ENCODE measurements at places on chromosomes 7 and 10.

DNA sequence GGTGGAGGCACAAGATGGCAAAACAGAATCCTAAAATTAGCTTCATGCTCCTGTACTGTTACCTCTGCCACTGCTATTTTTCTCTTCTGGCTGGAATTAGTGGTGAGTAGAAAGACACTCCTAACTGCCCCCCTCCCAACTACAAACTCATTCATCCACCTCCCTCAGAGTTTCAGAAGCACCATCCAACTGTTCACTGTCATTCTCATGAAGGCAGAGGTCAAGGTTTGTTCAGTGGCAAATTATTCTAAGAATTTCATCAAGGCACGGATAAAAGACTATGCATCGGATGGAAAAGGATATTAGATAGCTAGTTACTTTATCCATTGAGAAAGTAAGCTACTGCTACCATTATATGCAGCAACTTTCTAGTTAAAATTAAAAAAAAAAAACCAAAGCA is 59.7 kb downstream of the LRGUK start:
- DNase-seq = no peak

DNA sequence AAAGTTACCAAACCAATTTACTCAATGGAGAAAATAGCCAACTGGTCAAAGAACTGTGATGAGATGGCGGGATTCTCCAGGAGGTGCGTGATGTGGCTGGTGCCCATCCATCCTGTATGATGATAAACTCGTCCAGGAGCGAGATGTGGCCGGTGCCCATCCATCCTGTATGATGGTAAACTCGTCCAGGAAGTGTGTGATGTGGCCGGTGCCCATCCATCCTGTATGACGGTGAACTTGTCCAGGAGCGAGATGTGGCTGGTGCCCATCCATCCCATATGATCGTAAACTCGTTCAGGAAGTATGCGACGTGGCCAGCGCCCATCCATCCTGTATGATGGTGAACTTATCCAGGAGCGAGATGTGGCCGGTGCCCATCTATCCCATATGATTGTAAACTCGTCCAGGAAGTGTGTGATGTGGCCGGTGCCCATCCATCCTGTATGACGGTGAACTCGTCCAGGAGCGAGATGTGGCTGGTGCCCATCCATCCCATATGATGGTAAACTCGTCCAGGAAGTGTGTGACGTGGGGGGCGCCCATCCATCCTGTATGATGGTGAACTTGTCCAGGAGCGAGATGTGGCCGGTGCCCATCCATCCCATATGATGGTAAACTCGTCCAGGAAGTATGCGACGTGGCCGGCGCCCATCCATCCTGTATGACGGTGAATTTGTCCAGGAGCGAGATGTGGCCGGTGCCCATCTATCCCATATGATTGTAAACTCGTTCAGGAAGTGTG is 496.2 kb downstream of the DNAJB6 start:
- DNase-seq = no peak

DNA sequence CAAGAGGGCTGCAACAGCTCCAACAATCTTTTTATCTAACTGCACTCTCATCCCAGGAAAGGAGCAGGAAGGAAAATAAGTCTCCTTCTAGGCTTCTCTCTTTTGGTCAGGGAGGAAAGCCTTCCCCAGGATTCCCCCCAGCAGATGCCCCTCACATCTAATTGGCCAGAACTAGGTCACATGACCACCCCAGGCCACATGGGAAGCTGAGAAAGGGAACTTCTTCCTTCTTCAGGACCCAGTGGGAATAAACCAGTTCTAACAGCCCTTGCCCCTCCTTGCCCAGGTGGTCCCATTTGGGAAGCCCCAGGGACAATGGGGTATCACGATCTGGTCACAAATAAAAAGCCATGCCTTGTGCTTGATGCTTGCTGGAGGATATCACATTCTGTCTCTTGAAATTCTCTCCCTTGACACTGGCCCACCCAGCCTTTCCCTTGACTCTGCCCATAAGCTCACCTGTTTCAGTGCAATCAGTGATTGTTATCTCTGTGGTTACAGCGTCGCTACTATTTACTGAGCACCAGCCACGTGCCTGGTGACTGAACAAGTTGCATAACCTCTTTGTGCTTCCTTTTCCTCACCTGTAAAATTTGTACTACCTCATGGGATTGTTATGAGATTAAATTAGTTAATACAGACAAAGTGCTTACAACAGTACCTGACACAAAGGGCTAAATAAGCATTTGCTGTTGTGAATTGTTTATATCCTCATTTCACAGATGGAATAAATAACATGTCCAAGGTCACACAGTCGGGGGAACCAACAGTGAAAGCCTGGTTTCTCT is 9.0 kb upstream of the TACR2 start:
- peak; percentile 35 for DNase-seq

- no peak for DNase-seq
These were observed 134.7 kb downstream of the SORBS1 start for GRCh38 chr10:95426482-95426881.

GRCh38 chr10:132371641-132372081 is 25.3 kb upstream of the PWWP2B start:
- DNase-seq = peak; percentile 34

GRCh38 chr10:6583447-6583846 is 3.4 kb upstream of the PRKCQ start:
- peak; percentile 88 for DNase-seq

- peak; percentile 65 for DNase-seq
These were observed 745 bp downstream of the YWHAG start for GRCh38 chr7:76358011-76358480.

- DNase-seq = peak; percentile 35
These were observed 1.1 kb downstream of the RALA start for GRCh38 chr7:39624442-39624807.

GRCh38 chr7:24073651-24074420 is 210.2 kb upstream of the NPY start:
- DNase-seq = no peak

DNA sequence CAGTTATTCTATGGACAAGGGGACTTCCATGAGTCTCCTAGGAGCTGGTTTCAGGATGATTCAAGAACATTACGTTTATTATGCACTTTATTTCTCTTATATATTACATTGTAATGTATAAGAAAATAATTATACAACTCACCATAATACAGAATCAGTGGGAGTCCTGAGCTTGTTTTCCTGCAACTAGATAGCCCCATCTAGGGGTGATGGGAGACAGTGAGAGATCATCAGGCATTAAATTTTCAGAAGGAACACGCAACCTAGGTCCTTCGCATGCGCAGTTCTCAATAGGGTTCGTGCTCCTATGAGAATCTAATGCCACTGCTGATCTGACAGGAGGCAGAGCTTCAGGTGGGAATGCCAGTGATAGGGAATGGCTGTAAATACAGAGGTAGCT is 137.9 kb downstream of the ANKRD30A start:
- no peak for DNase-seq

GRCh38 chr10:72552857-72553256 is 73.0 kb downstream of the MICU1 start:
- DNase-seq = no peak

- no peak for DNase-seq
These were observed 89.8 kb downstream of the ARL4A start for GRCh38 chr7:12777257-12777656.

GRCh38 chr10:30116041-30116491 is 56.7 kb upstream of the JCAD start:
- no peak for DNase-seq
